ENCODE measurements at places on chromosomes 5 and 9.

DNA sequence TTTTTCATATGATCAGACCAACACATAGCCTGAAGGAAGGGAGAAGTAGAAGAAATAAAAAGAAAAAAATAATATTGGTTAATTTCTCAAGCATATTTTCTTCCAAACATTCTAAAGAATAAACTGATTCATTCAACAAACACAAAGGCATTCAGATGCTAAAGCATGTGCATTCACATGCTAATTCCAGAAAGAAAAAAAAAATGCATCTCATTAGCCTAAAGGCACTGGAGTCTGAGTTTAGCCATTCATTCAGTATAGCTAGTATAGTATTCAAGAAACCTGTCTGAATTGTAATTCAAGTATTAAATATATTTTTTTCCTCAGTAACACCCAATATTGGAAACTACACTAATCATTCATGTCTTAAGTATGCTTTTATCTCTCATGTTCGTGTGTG is 61.0 kb upstream of the FER start:
- DNase-seq = no peak

GRCh38 chr5:5063533-5063953 is 76.6 kb upstream of the ADAMTS16 start:
- DNase-seq = no peak

DNA sequence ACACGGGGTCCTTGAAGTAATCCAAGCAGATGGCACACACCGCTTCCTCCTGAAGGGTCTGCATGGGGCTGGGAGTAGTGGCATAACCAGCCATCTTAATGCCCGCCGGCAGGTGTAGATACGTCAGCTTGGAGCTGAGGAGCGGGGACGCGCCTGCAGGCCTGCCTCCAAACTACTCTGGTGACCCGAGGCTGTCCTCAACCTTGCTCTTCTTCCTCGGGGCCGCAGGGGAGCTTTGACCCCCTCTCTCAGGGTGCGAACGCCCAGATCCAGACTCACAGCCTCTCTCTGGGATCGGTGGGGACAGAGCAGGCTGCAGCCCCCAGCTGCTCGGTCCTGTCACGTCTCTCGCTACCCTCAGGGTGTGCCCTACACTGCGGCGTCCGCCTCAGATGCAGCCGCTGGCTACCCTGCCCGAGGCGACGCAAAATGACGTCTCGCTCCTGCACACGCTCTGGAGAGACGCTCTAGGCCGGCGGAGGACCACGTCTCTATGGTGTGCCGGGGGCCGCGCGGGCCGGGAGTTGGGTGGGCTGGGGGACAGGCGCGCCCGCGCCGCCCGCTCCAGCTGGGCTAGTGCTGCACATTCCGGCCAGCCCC is at the start of gene TRIM52:
Gene TRIM52, minus strand, starts transcription at position 424 of the 600 bp plus-strand sequence. Its CDS starts 330 bp downstream, at position 94.
- peak; percentile 94 for DNase-seq

DNA sequence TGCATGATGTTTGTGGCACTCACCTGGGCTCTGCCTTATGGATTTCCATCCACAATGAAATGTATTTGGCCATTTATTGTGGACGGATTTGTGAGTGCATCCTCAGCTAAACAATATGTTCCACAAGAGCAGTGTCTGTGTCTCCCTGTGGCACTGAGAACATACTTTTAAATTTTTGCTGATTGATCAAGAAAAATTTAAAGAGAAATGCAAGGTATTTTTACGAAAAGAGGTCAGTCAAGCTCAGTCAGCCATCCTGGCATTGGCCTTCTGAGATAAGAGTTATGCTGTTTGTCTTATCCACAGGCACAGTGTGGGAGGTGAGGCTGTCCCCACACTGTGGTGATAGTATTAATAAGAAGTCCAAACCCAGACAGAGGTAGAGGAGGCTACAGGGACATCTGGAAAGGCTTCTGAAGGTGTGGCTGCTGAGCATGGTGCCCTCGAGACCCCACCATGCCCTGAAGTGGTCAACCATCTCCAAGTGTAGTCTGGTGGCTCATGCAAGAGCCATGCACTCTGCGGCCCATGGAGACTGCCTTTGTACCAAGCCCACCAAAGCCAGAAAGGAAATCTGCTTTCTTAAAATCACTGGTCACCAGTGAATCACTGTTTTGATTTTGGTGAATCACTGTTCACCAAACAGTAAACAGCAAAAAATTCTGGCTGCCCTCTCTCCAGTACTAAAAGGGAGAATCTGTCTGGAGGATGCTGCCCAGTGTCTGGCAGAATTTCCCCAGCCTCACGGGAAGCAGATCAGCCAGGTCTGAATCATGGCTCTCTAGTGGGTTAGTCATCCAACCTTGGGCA is 28.8 kb downstream of the SPOCK1 start:
- no peak for DNase-seq

DNA sequence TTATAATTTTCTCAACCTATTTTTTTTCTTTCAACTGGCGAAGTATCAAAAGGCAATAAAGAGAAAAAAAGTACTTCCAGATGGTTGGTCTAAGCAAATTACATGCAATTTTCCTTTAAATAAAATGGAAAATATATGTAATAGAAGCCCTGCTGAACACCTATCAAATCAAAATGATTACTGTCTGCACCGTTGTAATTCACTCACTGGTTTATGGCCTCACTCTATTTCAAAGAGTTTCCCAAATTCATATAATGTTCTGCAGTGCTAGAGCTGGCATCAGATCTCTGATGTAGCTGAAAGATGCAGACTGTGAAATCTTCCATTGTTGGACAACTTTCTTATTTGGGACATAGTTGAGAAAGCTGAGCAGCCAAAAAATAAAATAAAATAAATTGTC is 130.3 kb downstream of the SEMA5A start:
- DNase-seq = no peak

- DNase-seq = no peak
These were observed 10.0 kb upstream of the STRBP start for GRCh38 chr9:123278361-123278760.

DNA sequence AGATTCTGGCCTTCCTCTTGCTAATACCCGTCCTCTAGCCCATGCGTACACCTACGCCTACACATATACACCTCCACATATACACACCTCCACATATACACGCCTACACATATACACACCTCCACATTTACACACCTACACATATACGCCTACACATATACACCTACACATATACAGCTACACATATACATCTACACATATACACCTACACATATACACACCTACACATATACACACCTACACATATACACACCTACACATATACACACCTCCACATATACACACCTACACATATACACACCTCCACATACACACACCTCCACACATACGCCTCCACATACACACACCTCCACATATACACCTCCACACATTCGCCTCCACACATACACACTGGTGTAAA is 27.2 kb downstream of the AK3 start:
- no peak for DNase-seq

DNA sequence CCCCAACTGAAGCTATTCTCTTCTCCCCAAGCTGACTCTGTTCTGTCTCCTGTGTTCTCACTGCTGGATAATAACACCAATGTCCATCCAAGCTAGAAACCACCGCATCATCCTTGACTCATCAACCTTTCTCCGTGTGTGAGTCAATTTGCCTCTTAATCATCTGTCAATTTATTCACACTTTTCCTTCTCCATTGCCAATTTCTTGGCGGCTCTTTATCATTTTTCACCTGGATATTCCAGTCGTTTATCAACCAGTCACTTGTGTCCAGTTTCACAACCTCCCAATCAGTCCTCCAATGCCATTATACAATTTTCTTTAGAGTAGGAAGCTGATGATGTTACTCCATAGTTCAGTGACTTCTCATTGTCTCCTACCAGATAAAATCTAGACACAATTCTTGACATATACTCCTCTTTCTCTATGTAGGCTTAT is 45.4 kb upstream of the LIFR start:
- DNase-seq = no peak
